ENCODE measurements at places on chromosomes 5 and 9.

DNA sequence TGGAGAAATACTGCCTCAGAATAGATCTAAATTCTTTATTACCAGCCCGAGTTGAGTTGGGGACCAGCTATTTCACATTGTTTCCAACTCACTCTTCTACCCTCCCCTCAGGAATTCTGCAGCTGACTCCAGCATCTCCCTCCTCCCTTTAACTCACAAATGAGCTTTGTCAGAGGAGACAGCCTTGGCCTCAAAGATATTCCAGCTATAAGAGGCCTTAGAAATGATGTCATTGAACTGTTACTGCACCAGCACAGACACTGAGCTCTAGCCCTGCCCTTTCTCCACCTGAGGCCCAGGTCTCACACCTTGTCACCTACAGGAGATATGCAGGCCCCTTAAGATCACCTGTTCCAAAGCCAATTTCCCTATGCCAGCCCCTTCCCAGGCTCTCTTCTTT is 78.4 kb upstream of the ATP10B start:
- H3K36me3 ChIP-seq: no peaks in the 10 kb centered on the region
- no peaks in the 10 kb centered on the region for H3K4me1 ChIP-seq
- H3K4me3 ChIP-seq: no peak overlapping the region
- no peak overlapping the region for H3K27ac ChIP-seq

- H3K27ac ChIP-seq: no peak overlapping the region
- peaks cover 20% of the 10 kb centered on the region for H3K27me3 ChIP-seq
- DNase-seq: no peak
- H3K4me1 ChIP-seq: no peaks in the 10 kb centered on the region
Measured at GRCh38 chr5:158115468-158115867, 256.5 kb upstream of the CLINT1 start.

DNA sequence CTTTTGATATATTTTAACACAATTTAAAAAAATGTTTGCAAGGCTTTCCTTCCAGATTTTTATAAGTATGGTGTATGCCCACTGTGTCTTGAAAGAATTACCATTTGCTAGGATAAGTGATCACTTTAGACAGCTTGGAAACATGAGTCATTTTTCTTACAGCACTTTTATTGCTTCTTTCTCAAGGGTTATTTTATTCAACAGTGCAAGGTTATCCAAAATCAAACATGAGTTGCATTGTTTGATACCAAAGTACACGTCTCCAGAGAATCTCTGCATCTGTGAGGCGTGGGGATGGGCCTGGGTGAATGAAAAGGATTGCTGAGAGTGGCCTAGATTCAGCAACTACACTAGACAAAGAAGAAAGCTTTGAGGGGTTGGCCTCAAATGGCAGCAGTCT is 329.6 kb downstream of the ADAMTS6 start:
- H3K36me3 ChIP-seq: peaks cover 2% of the 10 kb centered on the region
- no peaks in the 10 kb centered on the region for H3K4me1 ChIP-seq
- no peaks in the 10 kb centered on the region for H3K27me3 ChIP-seq

- no peaks in the 10 kb centered on the region for H3K27me3 ChIP-seq
- H3K4me3 ChIP-seq: no peak overlapping the region
- no peaks in the 10 kb centered on the region for H3K4me1 ChIP-seq
- H3K36me3 ChIP-seq: no peaks in the 10 kb centered on the region
Measured at GRCh38 chr5:167864801-167865200, 426.6 kb upstream of the WWC1 start.

GRCh38 chr5:147248561-147248960 is 13.7 kb downstream of the STK32A start:
- H3K36me3 ChIP-seq: no peaks in the 10 kb centered on the region
- H3K27me3 ChIP-seq: no peaks in the 10 kb centered on the region
- no peak overlapping the region for H3K4me3 ChIP-seq
- no peak overlapping the region for H3K27ac ChIP-seq

GRCh38 chr5:179964015-179964414 is 56.3 kb upstream of the TBC1D9B start:
- no peak for DNase-seq
- H3K4me1 ChIP-seq: no peaks in the 10 kb centered on the region
- no peak overlapping the region for H3K4me3 ChIP-seq
- no peaks in the 10 kb centered on the region for H3K27me3 ChIP-seq
- peaks cover 3% of the 10 kb centered on the region for H3K36me3 ChIP-seq

- H3K27me3 ChIP-seq: no peaks in the 10 kb centered on the region
- H3K4me1 ChIP-seq: no peaks in the 10 kb centered on the region
- DNase-seq: no peak
- H3K4me3 ChIP-seq: no peak overlapping the region
- H3K27ac ChIP-seq: no peak overlapping the region
- no peaks in the 10 kb centered on the region for H3K36me3 ChIP-seq
Measured at GRCh38 chr9:16039988-16040761, 487.3 kb downstream of the CCDC171 start.

DNA sequence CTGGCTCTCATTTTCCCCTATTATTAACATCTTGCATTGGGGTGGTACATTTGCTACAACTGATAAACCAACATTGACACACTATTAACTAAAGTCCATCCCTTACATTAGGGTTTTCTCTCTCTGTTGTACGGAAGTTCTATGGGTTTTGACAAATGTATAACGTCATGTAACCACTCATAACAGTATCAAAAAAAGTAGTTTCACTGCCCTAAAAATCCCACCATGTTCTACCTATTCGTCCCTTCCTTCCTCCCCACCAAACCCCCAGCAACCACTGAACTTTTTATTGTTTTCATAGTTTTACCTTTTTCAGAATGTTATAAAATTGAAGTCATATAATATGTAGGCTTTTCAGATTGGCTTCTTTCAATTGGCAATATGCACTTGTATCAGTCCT is 40.1 kb downstream of the MLLT3 start:
- H3K4me1 ChIP-seq: peaks cover 56% of the 10 kb centered on the region
- H3K36me3 ChIP-seq: peaks cover 78% of the 10 kb centered on the region
- no peaks in the 10 kb centered on the region for H3K27me3 ChIP-seq
- H3K4me3 ChIP-seq: peak overlapping the region; percentile 39
- peak overlapping the region; percentile 68 for H3K27ac ChIP-seq

- DNase-seq: no peak
- no peaks in the 10 kb centered on the region for H3K4me1 ChIP-seq
- peaks cover 3% of the 10 kb centered on the region for H3K27me3 ChIP-seq
- H3K4me3 ChIP-seq: no peak overlapping the region
Measured at GRCh38 chr5:98698359-98698758, 75.1 kb upstream of the RGMB start.

DNA sequence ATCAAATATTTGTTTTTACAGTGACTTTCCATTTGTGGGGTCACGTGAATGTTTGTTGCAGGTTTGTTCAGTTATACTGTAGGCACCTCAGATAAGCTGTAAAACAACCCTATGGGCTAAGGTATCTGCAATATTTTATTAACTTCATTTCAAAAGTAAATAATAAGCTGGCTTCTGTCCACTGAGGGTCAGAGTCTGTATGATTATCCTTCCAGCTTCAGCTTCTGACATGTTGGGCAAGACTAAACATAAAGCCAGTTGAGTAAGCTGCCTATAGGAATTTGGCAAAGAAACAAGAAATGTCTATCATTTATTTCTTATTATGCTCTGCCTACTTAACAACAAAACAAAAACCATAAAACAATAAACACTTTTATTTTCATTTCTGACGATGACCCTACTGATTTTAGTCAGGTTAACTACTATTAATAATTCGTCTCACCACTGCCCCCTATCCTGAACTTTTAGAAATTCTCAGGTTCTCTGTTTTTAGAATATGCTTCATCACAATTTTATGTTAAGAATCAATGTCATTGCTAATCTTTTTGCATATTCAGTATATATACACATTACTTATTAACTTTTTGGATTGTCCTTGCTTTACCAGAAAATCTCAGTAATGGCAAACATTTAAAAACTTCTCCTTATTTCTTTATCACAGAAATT is 413.6 kb upstream of the ADAMTSL1 start:
- H3K27ac ChIP-seq: no peak overlapping the region
- no peaks in the 10 kb centered on the region for H3K36me3 ChIP-seq
- H3K4me1 ChIP-seq: peaks cover 2% of the 10 kb centered on the region
- H3K27me3 ChIP-seq: no peaks in the 10 kb centered on the region

Measured in activated naive CD8-positive, alpha-beta T cell treated with anti-CD3 and anti-CD28 coated beads, Interleukin-2, amount 10 ng/mL, durations not matched to agents 7 days and 5 days (primary cell).